Activated naive CD4-positive, alpha-beta T cell treated with anti-CD3 and anti-CD28 coated beads, Interleukin-2, amount 50 U/mL, for 72 hours (primary cell): ENCODE measurements at places on chromosomes 11 and 22. TPM values are rescaled to one million over a fixed set of nuclear protein-coding genes. Genes with fewer than 3 reads are reported as not detected.

The TBX10 gene
- not detected for total RNA-seq

The PIH1D2 gene
- total RNA-seq, result 2.5 TPM

The PAMR1 gene
- not detected for total RNA-seq

The FBLN1 gene
- total RNA-seq, result 0.57 TPM

The MS4A6A gene
- not detected for total RNA-seq

The TENM4 gene
- not detected for total RNA-seq

The TRIM51 gene
- total RNA-seq, result not detected

The ANO5 gene
- total RNA-seq, result not detected

The RIMBP3C gene
- total RNA-seq, result 0.33 TPM

- no peak for DNase-seq
Observed at GRCh38 chr22:46629291-46629690, 9.1 kb downstream of the GRAMD4 start.

- DNase-seq, result no peak
Observed at GRCh38 chr11:32586576-32587190, 3.1 kb downstream of the EIF3M start.

DNA sequence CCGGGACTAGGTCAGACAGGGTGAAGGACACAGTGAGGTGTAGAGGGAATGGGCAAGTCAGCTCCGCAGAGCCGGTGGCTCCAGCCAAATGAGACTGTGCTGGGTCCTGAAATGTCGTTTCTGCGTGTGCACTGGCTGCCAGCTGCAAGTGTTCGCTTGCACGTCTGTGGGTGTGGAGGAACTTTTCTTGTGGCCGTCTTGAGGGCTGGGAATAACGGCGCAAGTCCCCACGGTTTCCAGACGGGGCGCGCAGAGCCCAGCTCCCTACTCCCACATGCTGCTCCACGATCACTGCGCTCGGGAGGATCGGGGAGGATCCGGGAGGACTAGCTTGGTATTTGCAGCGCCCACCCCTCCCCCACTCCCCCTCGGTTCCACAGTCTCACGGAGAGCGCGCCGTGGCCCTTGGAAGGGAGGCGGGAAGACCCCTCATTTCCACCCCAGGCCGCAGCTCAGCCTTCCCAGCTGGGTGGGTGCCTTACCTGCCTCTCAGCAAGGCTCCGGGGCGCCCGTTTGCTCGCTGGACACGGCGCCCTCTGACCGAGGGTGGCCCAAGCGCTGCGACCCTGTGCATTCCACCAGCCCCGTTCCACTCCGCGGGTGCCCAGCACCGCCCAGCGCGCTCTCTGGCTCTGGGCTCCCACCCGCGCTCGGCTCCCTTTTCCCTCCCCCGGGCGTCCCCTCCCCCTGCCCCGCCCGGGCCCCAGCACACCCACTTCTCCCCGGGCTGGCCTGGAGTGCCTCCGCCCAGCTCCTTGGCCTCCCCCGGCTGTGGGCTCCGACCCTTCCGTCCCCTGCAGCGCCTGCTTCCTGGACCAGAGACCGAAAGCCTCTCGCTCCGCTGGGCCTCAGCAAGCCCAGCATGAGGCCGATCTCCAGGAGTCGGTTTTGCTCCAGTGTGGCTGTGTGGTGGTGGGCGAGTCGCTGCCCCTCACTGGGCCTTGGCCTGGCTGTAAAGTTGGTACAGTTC, at the start of gene KCNE3:
Gene KCNE3 (minus strand): TSS at position 634 of the 970 bp plus-strand sequence. CDS start 9,986 bp downstream, outside the sequence.
- no peak for DNase-seq

GRCh38 chr22:28670161-28670560, 9.5 kb downstream of the TTC28 start:
- DNase-seq, result no peak

DNA sequence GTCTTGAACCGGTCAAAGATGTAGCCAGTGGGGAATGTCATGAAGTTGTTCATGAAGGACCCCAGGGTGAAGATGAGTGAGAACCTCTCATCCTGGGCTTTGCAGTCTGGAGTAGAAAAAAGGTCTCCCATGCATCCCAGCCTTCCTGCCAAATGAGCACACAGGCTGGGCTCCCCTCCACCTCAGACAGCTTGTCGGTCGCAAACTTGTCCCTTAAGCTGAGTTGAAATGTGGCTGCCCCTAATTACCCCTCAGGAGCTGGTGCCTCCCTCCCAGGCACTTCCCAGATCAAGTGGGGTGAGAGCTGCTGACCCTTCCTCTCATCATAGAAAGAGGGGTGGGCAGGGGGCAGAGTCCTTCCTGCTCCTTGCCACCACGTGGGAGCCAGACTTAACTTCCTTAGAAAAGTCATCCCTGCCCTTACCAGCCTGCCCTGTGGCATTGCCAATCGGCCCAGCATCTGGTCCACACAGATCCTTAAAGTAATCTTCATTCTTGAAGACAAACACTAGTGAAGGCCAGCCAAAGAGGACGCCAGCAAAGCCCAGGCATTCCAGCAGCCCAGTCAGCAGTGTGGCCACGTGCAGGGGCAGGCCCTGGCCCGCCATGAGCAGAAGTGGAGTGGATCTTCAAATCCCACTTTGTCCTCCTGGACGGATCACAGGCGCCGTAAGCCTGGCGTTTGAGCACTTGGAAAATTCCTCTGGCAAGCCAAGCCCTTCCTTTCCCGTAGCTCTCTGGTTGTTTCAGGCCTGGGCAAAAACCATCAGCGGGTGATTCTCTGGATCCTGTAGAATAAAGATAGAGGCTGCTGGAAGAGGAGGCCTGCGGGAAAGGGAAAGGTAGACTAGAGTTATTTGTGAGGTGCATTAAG, 1.1 kb downstream of the SLC43A3 start:
- no peak for DNase-seq

DNA sequence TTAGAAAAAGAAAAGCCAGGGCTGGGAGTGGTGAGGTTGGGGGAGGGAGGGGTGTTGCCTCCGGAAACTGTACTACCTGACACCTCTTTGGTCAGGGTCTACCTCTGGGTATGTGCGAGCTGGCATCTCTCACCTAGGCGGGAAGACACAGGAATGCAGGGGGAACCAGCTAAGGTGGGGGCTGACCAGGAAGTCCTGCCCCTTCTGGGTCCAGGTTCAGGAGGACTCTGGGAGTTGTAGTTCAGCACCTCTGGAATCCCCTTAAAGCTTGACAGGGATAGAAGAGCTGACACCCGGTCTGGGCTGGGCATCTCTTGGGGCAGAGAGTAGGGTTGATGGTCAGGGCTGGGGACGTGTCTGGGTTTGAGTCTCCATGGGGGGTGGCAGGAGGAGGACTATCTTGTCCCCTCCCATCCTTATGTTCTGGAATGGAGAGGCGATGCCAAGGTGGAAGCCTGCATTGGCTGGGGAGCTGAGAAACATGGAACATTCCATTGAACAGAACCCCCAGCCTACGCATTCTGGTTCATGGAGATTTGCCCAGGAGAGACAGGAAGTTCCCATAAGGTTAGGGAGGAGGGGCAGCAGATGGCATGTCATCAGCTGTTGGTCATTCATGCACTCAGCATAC, 2.1 kb upstream of the KIAA1671 start:
- DNase-seq, result no peak

GRCh38 chr11:90380206-90380605, 157.4 kb upstream of the CHORDC1 start:
- DNase-seq, result no peak

GRCh38 chr22:37634417-37634924, 5.0 kb upstream of the SH3BP1 start:
- DNase-seq, result no peak

- no peak for DNase-seq
Observed at GRCh38 chr11:62245271-62245753, 3.3 kb downstream of the SCGB1D2 start.

- no peak for DNase-seq
Observed at GRCh38 chr22:24753914-24754313, 20.6 kb downstream of the PIWIL3 start.

DNA sequence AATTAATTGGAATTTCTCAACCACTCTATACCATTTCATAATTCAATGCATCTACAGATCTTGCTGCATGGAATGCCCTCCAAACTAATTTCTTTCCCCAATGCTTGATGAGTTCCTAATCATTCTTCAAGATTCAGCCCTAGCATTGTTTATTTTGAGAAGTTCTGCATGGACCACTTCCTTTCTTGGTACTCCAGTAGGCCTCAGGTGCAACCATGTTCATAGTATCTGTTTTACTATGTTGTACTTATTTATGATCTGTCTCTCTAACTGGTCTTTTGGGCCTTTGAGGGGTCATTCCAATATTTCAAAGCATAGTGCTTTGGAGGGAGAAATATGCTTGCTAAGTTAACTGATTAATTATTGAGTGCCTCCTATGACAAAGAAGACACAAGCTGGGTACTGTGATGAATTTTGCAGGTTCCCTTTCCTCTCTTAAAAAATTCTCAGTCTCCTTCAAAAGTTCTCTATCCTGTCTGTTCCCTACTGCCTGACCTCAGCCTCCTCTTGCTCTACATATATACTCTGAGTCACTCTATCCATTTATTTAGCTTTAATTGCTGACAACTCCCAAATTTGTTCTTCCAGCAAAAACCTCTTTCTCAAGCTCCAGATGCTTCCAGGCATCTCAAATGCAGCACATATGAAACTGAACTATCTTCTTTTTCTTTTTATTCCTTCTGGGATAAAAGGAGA, 9.5 kb downstream of the MRPL17 start:
- DNase-seq, result no peak

GRCh38 chr11:9750551-9750950, 86.7 kb downstream of the SWAP70 start:
- no peak for DNase-seq

GRCh38 chr11:59918480-59918879, 19.8 kb upstream of the OOSP1 start:
- no peak for DNase-seq

GRCh38 chr11:125968354-125968753, 22.5 kb downstream of the VSIG10L2 start:
- no peak for DNase-seq

DNA sequence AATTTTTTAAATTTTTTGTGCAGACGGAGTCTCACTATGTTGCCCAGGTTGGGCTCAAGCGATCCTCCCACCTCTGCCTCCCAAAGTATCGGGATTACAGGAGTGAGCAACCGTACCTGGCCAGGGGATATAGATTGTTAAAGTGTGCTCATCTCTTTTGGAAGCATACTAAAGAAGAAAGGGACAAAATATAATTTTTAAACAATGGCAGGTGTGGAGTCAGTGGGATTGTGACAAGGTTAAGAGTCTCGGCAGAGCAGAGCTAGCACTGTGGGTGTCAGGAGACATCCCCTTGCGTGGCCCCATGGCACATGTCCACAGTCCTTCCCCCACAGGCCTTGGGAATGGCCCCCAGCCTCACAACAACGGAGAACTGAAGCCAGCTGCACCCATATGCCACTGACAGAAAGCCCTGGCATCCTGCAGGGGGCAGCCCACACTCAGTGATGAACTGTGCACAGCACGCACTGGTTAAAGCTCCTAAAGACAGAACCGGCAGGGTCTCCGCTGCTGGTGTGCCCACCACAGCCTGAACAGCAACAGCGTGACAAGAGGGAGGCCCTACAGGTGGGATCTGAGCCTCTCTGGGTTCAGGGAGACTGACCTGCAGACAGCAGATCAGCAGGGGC, 29.9 kb downstream of the SERPIND1 start:
- peak; percentile 18 for DNase-seq

GRCh38 chr11:44397586-44398178, 87.7 kb upstream of the ALX4 start:
- DNase-seq, result no peak

DNA sequence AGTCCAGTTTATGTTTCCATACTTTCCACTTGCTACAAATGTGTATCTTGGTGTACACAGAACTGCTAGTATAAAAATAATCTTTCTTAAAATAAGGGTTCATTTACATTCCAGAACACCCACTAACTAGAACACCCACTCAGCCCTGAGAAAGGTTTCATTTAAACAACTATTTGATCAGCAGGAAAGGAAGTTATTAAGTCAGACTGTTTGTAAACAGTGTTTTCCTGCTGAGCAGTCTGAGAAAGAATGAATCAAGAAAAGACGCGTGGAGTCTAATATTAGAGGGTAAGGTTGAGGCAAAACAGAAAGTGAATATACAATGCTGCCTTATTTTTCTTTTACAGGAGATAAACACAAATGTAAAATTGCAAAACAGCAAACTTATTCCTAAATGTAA, 32.7 kb downstream of the NARS2 start:
- no peak for DNase-seq

GRCh38 chr11:34874202-34874601, 42.0 kb downstream of the APIP start:
- no peak for DNase-seq

GRCh38 chr22:50473088-50473487, 1.7 kb downstream of the SBF1 start:
- DNase-seq, result peak; percentile 63

GRCh38 chr22:45246060-45246985, 5.6 kb upstream of the KIAA0930 start:
- peak; percentile 52 for DNase-seq

GRCh38 chr11:79963856-79964645, 523.2 kb upstream of the TENM4 start:
- no peak for DNase-seq

GRCh38 chr22:23264610-23265367, 84.5 kb downstream of the BCR start:
- DNase-seq, result no peak

- no peak for DNase-seq
Observed at GRCh38 chr22:37639771-37640590, 512 bp downstream of the SH3BP1 start.

- no peak for DNase-seq
Observed at GRCh38 chr11:30015725-30016412, 961 bp downstream of the KCNA4 start.

DNA sequence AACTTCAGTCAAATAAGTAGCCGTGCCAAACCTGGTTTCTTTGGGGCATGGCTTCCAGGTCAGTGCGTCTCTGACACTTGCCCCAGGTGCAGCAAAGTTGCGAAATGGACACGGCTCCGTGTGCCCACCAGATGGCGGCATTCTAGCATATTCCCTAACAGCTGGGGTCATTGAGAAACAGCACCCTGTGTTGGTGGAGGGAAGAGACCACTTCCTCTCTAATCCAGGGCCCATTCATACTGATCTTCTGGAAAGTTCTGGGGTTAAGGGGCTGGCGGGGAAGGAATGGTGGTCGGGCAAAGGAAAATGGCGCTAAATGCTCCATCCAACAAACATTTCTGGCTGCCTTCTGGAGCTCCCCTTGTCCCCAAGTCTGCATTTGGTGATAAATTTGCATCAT, 141.2 kb upstream of the TIMP3 start:
- DNase-seq, result peak; percentile 50

GRCh38 chr22:36009085-36009484, 19.5 kb downstream of the RBFOX2 start:
- no peak for DNase-seq

GRCh38 chr11:1564535-1565172, 7.4 kb downstream of the DUSP8 start:
- DNase-seq, result no peak

- no peak for DNase-seq
Observed at GRCh38 chr11:36726420-36726819, 128.4 kb upstream of the RAG2 start.

DNA sequence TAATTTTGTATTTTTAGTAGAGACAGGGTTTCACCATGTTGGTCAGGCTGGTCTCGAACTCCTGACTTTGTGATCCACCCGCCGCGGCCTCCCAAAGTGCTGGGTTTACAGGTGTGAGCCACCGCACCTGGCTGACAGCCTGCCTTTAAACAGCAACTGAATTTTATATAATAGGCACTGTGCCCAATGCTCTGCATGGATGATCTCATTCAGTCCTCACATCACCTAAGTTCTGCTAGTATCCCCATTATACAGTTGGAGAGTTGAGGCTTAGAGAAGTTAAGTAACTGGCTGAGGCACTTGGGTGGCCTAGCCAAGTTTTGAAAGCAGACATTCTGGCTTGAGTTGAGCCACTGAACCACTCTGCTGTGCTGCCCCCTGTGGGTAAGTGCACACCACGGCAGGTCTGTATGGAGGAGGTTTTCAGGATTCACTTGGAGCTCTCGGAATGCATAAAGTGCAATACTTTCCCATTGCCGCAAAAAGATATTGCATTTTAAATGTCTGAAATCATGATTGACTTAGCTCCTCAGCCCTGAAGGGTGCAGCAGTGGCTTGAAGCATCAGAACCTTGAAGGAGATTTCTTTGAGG, 112.4 kb downstream of the LDLRAD3 start:
- DNase-seq, result no peak
